ENCODE measurements at places on chromosomes 7 and 10. TPM values are rescaled to one million over a fixed set of nuclear protein-coding genes. Genes with fewer than 3 reads are reported as not detected.

GRCh38 chr7:75798770-75799169, 14.8 kb downstream of the CCL24 start:
- DNase-seq, result no peak

GRCh38 chr7:21934808-21935207, 10.9 kb downstream of the CDCA7L start:
- DNase-seq, result no peak

Gene TAX1BP1
- 98.5 TPM for total RNA-seq

Gene C10orf62
- 0.50 TPM for total RNA-seq

Gene SEMA3E
- total RNA-seq, result 11.8 TPM

DNA sequence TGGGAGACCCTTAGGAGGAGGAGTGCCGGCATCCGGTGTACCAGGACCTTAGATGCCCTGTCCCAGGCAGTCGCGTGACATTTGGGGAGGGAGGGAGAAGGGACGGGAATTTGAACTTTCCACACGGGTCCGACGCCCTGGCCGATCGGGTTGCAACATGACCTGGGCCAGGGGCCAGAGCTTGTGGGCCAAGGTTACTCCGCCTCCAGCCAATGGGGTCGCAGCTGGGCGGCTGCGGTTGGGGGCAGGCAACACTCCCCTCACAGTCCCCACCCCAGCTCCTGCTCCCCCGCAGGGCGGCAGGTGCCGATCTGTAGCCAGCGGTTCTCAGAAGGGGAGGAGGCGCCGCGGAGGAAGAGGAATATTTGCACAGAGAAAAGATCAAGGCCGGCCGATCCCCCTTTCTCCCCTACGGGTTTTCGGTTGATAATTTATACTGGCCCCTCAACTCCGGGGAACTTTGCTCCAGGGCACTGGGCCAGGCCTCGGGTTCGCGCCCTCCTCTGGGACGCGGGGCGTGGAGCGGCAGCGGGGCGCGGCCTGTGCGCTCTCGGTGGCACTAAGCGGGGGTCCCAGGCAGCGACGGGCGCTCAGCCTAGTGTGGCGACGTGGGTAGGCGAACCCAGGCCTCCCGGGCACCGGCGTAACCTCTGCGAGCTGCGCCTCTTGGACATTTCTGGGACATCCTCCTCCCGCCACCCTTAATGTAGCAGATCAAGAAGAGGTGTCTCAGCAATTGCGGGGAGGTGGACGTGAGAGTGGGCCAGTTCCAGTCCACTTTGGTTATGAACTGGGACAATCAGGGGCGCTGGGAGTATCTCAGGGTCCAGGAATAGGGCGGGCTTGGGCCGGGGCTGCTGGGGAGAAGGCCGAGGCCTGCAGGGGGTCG, 1.2 kb downstream of the MLXIPL start:
- DNase-seq, result no peak

DNA sequence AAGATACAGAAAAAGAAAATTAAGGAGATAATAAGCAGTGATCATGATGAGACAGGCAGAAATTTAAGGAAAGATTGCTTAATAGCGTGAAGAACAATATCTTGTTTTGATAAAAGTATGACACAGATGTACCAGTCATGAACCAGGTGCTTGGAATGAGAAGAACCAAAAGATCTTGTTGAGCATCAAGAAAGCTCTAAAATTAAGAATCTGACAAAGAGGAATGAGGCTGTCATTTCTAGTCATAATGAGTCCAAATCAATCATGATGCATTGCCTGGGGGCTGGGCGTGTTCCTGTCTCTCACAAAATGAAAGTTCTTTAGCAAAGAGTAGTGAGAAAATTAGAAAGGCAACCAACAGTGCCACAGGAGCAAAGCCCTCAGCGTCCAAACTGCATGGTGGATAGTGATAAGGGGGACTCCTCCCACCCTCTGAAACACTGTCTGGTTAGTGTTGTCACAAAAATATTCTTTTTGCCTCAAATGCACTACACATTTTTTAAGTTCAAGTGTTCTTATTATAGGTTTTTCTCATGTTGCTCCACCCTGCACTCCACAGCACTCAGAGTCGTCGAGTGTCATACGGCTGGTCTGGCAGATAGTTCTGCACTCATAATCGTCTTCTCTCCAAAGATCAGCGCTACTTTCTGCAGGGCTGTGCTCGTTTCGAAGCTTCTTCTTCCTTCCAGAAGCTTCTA, 439.6 kb downstream of the TNS3 start:
- no peak for DNase-seq

DNA sequence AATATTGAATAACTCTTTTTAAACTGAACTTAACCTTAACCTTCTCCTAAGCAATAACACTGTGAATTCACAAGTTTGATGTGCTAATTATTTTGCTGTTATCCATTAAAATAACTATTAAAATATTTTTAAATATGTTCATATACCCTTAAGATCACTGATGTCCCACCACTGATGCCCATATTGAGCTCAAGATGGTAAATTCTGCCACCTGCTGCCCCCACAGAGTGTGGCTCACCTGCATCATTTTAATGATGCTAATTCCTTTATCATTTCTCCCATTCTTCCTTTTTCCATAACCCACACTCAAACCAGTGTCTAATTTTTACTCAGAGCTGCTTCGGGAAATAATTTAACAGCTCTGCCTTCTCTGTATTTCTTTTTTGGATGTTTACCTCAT, 82.3 kb upstream of the ARID5B start:
- DNase-seq, result no peak

DNA sequence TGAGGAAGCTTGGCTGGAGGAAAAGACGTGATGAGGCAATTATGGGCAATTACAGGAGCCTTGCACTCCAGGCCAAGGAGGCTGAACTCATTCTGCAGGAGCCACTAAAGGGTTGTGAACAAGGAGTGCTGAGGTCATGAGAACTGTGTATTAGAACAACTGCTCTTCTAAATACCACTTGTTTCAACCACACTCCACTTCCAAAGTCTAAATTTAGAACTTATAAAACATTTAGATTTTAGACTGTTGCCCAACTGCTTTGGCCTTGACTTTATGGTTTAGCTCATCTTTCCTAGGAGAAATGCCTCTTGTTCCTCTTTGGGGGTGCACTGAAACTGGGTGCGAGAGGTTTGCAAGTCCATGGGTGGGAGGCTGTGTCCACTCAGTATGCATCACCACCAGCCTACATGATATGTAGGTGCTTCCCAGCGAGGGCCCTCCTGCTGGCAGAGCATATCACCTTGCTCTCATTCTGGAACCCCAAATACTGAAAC, 199.7 kb upstream of the AOAH start:
- no peak for DNase-seq

Measured in spinal cord (tissue), 10 donors.